Tibial artery (tissue), 4 donors: ENCODE measurements at places on chromosomes 5 and 9.

DNA sequence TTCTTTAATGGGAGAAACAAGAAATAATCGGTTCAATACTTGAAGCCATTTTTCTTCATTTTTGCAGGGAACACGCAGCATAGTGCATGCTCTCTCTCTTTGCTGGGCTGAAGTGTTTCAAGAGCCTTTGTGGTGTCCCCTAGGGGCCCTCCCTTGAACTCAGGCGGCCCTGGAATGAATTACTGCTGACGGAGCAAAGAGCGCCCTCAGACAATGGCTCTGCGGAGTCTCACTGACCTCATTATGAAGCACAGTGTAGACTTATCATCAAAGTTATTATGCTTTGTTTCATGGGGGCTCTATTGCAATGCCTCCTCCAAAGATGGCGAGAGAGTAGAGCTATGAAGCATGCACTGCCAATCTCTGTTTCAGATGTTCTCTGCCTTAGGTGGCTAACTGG, 64.8 kb upstream of the ADCY2 start:
- no peak for DNase-seq

GRCh38 chr5:55895346-55895745, 44.2 kb downstream of the IL31RA start:
- DNase-seq, result no peak

DNA sequence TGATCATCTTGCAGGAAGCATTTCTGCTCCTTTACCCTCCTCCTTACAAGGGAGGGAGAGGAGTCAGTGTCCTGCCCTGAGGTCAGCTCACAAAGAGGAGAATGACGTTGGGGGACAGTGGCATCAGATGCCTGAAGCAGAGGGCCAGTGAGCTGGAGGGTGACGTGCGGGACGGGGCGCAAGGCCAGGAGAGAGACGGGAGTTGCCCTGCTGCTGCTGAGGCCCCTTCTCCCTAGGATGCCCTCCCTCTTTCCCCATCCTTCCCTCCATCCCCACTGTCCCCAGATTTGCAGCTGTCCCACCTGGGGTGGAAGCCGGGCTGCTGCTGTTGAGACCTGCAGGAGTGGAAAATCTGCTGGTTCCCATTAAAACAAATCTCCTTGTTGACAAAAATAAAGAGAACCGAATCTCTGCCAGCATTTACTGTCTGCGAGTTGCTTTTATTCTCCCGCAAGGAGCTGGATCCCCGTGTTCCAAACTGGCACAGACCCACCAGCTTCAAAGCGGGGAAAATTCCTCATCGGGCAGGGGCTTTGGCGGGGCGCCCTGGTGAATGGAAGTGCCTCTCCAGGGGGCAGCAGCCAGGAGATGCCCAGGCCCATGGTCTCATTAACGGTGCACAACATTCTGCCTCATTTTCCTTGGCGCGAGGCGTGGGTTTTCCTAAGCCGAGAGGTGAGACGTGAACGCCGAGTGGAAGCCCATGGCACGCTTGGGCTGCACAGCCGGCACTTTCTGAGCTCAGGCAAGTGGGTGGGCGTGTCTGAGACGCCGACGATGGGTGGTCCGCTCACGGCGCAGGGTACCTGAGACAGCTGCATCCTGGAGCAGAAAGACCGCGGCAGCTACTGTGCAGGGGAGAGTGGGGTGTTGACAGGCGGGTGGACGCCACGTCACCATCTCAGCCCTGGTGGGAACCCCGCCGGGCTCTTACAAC, 13.9 kb upstream of the COL5A1 start:
- no peak for DNase-seq

GRCh38 chr5:155017610-155018009, 4.1 kb downstream of the KIF4B start:
- no peak for DNase-seq

GRCh38 chr9:35001285-35001677, 11.7 kb downstream of the DNAJB5 start:
- no peak for DNase-seq

DNA sequence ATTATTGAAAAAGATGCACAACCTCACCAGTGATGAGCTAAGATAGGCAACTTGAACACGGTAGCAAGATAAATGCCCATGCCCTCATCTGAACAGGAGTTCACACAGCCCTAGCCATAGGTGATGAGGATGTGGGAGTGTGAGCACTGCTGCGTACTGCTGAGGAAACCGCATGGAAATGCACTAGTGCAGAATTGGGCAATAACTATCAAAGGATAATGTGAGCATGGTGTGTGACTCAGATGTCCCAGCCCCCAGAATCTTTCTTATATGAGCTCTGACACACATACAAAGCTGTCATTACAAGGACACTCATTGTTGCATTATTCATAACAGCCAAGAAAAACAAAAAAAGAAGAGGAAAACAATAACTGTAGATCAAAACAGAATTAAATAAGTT, 521.2 kb downstream of the IRX1 start:
- no peak for DNase-seq

DNA sequence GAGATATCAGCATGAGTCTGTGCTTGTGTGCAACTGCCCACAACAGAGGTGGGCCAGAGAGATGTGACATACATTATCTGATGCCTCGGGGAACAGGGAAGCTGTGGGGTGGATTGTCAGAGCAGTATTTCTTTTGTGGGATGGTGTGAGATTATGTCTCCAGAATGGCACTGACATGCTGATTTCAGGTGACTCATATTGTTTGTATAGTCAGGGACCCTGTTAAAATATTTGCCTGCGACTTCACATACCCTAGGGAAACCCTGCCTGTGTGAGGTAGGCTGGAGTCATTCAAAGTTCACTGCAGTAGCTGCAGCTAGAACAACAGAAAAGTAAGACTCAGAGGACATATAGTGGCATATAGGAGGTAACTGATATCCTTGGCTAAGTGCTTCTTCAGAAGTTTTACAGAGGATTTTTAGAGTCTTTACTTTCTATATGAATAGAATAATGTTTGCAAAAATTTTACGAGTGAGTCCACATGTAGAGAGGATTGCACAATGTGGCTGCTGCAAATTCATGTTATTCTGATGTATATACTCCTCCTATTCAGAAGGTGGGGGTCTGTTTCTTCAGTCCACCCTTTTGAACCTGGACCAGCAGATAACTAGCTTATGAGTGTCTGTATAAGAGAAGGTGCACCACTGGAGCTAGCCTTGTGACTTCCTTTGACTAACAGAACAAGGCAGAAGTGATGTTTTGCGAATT, 89.3 kb downstream of the MACIR start:
- no peak for DNase-seq

GRCh38 chr9:36571333-36571732, 1.4 kb upstream of the MELK start:
- DNase-seq, result no peak

DNA sequence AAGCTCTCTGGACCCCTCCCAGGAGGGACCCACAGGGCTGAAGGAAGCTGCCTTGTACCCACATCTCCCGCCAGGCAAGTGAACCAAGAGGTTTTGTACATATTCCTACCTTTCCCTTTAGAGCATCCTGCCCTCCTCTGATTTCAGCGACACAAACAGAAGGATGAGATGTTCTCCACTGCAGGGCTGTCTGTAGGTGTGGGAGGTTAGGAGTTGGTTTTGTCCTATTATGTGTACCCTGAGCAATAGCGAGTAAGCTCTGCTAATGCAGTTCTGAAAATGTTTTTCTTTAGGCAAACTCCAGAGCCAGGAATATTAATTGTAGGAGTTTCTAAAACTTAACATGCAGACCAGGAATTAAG, 13.0 kb downstream of the SQSTM1 start:
- DNase-seq, result no peak

DNA sequence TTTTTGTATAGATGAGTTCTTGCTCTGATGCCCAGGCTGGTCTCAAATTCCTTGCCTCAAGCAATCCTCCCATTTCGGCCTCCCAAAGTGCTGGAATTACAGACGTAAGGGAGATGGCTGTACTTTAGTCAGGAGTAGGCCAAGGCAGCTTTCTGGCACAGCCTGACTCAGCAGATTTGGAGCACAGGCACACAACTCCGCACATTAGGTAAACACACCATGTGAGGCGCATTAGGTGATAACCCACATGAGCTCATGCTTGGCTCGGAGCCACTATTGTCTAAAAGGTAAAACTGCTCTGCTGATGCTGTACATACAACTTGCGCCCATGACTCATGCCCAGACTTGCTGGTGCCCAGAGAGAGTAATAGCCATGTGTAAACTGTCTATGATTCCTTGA, 1157.9 kb downstream of the TAF11L14 start:
- DNase-seq, result no peak

DNA sequence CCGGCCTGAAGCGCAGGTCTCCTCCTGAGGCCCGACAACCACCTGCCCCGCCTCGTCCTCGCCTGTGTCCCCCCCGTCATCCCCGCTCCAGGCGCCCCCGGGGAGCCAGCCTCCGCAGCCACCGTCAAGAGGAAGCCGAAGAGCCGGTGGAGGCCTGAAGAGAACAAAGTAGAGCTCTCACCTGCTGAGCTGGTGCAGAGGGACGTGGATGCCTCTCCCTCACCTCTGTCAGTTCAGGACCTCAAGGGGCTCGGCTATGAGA, 169.9 kb downstream of the HINT1 start:
- DNase-seq, result no peak

GRCh38 chr5:88049156-88049555, 219.5 kb downstream of the TMEM161B start:
- DNase-seq, result no peak
